ENCODE measurements at places on chromosomes 6 and 20.

- no peak for DNase-seq
Measured at GRCh38 chr6:98639089-98639635, 195.2 kb upstream of the POU3F2 start.

DNA sequence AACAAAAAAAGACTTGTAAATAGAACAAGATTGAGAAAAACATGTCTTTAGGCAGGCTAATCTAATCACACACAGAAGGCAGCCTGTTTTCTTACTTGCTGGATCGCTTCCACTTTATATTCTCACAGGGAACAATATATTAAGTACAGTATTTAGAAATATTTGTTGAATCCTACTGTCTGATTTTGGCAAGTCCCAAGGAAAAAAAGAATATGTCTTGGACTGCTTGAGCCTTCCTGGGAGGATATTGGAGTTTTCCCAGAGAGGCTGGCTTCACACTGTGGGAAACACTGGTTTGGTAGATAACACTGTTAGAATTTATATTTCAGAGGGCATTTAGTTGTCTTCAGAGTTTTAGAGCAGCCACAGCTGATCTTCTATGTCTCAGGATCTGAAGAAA, 229.7 kb downstream of the PRL start:
- DNase-seq: no peak

DNA sequence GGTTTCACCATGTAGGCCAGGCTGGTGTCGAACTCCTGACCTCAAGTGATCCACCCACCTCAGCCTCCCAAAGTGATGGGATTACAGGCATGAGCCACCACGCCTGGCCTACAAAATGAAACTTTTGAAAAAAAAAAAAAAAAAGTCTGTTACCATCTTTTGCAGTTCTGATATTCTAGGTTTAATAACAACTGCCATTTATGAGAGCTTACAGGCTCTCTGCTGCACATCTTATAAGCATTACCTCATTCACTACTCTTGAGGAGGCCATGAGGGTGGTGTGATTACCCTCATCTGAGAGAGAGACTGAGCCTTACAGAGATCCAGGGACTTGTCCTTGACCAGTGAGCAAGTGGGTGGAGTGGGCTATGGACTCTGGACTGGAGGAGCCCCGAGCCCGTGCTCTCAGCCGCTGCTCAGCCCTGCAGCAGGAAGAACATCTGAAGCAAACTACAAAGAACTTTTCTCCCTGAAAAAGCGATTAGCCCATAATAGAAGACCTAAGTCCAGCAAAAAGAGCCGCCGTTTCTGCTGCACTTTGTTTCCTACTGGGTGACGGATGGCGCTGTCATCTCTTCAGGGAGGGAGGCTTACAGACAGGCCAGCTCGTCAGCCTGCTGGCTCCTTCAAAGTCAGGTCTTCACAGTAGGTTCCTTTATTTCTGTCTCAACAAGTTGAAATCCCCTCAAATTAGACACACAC, 119.8 kb upstream of the AKAP12 start:
- peak; percentile 96 for DNase-seq

DNA sequence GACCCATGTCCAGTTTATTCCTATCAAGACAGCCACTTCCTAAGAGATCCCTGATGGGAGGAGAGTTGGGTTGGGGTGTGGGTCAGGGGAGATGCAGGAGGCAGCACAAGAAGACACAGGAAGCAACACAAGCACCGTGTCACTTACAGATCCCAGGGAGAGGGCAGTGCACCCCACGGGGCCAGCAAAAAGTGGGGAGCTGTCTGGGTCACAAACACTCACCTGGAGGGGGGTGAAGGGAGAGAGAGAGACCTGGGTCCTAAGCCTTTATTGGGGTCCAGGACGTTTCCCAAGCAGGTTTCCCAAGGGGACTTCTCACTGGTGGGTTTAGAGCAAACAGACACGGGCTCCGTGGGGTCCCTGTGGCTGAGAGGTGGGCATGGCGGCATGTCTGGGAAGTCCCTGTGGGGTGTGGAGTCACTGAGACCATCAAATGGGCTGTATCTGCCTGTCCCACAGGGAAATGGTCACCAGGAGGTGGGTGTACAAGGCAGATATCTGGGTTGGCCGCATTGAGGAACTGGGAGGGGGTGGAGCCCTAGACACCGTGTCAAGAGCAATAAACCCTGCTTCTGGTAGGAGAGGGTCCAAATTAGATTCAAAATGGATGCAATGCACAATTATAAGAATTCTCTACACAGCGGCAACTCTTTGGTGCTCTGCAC, 1.6 kb upstream of the CD93 start:
- DNase-seq: no peak

GRCh38 chr6:7051780-7052442, 55.9 kb upstream of the RREB1 start:
- DNase-seq: no peak

DNA sequence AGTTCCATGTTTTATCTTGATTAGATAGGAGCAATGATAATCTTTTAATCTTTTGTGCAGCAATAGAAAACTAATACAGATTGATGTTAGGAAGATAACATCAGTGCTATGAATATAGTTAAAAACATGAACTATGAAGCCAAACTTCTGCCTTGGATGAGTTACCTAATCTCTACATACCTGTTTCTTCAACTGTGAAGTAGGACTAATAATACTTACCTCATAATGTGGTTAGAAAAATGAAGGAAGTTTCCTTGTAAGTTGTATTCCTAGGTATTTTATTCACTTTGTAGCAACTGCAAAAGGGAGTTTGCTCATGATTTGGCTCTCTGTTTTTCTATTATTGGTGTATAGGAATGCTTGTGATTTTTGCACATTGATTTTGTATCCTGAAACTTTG, 111.9 kb downstream of the FRK start:
- no peak for DNase-seq

- DNase-seq: peak; percentile 4
Measured at GRCh38 chr6:45843848-45844521, 171.7 kb downstream of the CLIC5 start.

DNA sequence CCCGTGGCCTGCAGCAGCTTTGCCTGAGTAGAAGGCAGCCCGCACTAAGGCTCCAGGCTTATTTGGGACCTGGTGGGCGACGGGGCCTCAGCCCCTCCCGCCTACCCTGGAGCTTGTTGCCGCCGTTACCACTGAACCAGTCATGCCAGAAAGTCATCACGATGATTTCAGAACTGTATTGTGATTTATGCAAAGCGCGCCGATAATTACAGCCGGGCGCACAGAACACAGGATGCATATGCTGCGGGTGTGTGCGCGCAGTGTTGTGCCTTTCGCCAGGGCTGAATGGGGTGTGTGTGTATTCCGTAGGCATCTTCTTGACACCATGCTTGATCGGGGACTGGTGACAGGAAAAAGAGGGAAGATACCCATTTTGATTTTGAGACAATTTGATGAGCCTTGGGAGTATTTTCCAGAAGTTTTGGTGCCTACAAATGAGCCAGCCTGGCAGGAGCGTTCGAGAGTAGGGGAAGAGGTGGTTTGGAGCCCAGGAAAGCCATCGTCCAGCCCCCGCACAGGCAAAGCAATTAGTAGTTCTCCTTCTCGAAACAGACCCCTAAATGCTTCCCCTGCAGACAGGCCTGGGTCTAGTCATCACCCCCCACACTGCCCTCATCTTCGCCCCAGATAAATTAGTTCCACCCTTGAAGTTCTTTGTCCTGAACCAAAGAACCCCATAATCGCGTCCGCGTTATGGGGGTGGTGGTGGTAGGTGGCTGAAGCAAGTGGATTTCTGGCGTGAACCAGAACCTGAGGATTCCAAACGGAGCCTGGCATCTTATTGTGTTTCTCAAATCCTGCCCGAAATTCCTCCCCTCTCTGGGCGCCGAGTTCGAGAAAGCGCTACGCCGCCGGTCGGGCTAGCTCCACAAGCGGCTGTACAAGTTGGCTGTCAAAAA, 1.9 kb upstream of the NR2E1 start:
- no peak for DNase-seq

DNA sequence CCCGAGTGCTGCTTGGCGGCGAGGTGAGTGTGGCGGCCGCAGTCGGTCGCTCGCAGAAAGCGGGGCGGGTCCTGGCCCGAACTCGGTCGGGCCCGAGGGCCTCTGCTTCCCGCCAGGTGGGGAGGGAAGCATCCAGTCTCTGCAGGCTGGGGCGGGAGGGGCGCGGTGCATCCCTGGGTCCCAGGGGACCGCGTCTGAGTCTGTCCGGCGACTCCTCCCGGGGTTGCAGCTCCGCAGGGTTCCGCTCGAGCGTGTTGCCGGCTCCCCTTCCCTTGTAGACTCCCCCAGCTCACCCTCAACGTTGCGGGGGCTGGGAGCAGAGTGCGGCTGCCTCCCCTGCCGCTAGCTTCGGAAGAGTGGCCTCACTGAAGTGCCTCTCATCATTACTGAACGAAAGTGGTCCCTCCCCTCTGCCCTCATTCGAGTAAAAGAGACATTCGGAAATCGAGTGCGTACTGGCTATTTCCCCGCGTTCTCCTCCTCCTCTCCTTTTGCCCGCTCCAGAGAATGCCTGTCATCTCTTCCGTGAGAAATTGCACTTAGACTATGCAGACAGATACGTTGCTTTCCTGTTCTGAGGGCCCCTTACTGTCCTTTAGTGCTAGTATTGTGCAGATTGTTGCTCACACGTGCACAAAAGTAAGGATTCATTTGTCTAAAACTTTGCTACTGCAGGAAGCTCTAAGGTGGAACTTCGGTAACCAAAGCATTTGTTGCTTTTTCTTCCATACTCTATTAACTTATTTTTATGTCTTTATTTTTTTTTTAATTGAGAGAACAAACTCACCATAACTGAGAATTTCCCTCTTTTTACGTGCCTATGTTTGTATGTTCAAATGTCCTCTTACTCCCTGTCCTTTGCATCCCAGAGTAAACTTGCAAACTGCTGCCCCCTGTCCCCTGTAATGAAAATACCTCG, 751 bp downstream of the MAP3K4 start:
- DNase-seq: peak; percentile 79

GRCh38 chr6:146910611-146911010, 293.6 kb upstream of the STXBP5 start:
- DNase-seq: no peak

DNA sequence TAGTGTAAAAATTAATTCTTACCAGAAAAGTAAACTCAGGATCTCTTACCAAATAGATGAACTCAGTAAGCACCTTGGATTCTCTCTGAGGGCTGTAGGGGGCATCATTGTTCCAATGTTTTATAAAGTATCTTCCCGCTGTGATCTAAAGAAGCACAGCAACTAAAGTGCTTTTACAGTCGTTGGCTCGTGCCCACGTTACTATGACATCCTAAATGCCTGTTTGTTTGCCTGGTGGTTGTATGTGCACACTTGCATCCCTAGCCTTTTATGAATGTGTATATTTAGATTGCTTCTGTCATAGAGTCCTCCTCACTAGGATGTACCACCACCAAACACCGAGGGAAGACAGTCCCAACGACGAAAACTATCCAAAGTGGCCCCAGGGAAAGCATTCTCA, 34.5 kb downstream of the SLX4IP start:
- peak; percentile 77 for DNase-seq

DNA sequence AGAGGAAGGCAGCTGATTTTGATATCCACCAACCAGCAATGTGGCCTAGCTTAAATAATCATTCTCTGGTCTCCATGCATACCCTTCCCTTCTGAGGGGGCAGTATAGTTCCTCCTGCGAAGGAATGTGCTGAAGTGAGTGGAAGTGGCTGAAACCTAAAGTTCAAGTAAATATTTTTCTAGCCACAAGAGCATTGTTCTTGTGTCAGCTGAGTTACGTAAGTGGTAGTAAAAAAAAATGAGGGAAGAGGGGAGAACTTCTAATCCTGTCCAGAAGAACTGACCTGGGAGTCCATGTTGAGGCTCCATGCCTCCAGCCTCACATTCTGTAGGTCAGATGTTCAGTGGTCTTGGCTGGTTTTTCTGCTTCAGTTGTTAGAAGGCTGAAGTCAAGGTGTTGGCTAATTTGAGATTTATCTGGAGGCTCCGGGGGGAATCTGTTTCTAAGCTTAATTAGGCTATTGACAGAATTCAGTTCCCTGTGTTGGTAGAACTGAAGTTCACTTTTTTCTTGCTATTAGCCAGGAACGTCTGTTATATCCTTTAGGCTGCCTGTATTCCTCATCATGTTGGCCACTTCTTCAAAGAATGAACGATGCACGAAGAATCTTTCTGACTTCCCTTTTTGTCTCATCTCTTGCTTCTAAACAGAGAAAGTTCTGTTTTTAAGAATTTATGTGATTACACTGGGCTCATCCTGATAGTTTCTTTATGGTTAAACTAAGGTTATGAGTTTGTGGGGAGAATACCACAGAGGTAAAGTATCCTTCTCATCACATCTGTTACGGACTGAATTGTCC, 207.1 kb upstream of the PRSS16 start:
- peak; percentile 66 for DNase-seq

- no peak for DNase-seq
Measured at GRCh38 chr6:3263096-3263495, 4.3 kb downstream of the PSMG4 start.

DNA sequence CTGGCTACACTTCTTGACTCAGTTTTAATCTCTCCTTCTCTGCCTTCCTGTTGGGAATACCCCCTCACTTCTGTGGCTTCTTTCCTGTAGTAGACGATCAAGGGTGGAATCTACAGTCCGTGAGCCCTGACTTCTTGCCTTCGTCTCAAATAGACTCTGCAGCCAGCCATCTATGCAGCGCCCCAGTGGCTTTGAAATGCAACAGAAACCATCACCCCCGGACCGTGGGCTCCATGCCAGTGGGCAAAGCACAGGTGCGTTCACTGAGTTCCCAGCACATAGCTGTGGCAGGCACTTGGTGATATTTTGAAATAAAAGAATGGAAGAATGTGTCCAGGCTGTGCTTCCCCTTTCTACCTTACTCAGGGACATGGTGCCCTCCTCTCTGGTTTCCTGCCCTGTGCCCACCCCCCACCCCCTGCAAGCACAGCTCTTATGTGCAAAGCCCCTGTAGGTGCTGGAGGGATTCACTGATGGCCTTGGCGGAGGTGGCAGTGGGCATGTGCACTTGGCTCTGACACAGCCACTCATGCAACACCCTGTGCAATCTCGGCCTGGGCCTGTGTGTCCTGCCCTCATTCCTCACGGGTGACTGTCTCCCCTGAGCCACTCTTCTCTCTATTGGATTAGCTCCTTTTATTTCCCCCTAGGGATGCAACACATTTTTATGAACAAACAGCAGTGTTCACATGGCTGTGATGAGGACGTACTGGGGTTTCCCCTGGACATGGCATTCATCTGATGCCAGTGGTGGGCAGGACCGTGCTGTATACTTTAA, 5.5 kb upstream of the CDSN start:
- no peak for DNase-seq

DNA sequence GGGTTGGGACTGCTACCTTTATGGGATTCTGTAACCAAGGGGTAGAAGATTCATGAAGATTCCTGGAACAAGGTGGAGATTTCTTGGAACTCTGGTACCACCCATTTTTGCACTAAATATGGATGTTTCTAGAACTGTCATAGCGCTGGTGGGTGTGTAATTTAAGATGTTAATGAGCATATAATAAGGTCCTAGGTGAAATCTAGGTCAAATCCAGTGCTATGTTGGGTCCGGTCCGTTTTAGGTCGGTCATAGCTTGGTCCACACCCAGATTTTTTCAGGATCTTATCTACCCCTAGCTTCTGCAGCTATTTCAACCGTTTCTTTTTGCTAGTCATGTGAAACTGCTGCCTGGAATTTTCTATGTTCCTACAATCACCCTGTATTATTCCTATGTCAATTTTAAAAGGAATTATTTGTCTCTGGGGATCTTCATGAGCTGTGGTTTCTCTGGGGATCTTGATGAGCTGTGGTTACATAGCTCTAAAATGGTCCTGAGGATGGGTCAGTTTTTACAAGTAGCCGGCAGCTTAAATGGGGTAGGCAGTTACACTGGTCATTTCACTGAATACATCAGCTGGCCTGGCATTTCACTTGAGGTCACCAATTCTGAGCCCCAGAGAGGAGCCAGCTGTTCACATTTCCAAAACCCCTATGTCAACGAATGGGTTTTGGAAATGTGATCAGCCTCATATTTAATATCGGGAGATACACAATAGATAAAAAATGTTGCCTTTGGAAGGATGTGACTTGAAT, 652.3 kb upstream of the FLRT3 start:
- DNase-seq: no peak

Measured in HepG2 (cell line).